Gastrocnemius medialis (tissue), 4 donors: ENCODE measurements at places on chromosomes 6 and 20. TPM values are rescaled to one million over a fixed set of nuclear protein-coding genes. Genes with fewer than 3 reads are reported as not detected.
A peak's percentile ranks its signal among the peaks of the same experiment; 100 is the strongest.

- DNase-seq = no peak
- H3K4me3 ChIP-seq = no peak overlapping the region
- no peaks in the 10 kb centered on the region for H3K36me3 ChIP-seq
- no peaks in the 10 kb centered on the region for H3K4me1 ChIP-seq
- no peaks in the 10 kb centered on the region for H3K27me3 ChIP-seq
- H3K27ac ChIP-seq = no peak overlapping the region
Measured at GRCh38 chr6:6844530-6844929, 256.0 kb downstream of the LY86 start.

GRCh38 chr6:28585335-28585734, 59.7 kb downstream of the GPX5 start:
- no peak overlapping the region for H3K27ac ChIP-seq
- no peak overlapping the region for H3K4me3 ChIP-seq
- H3K36me3 ChIP-seq = no peaks in the 10 kb centered on the region

DNA sequence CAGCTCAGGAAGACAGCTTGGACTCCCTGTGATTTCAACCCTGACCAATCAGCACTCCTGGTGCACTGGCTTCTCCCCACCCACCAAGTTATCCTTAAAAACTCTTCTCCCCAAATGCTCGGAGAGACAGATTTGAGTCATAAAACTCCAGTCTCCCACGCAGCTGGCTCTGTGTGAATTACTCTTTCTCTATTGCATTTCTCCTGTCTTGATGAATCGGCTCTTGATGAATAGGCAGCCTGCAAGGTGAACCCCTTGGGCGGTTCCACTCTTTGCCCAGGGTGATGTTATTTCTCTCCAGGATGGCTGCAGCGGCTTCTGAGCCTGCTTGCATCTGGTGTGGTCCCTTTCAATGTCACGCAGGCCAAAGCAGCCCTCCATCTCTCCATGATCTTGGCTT, 12.4 kb downstream of the SLC52A3 start:
- no peaks in the 10 kb centered on the region for H3K4me1 ChIP-seq
- H3K27me3 ChIP-seq = no peaks in the 10 kb centered on the region
- H3K4me3 ChIP-seq = no peak overlapping the region
- DNase-seq = no peak

The SSTR4 gene
- total RNA-seq = not detected

DNA sequence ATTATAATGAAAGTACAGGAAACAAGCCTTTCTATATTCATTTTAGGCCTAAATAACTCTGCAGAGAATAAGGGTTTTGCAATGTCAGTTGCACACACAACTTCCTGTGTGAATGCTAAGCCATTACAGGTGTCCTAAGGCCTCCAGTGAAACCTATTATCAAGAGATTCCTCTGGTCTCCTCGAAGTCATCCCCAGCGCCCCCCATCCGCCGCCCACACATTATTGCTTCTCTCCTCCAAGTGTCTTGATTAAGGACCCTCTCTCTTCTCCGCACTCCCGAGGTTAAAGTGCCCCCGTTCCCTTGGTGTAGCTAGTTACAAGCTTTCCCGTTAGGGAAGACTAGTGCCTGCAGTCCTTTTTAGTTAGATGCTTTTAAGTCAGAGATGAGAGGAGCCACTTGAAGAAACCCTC, 1.3 kb downstream of the HIVEP2 start:
- H3K36me3 ChIP-seq = no peaks in the 10 kb centered on the region
- H3K27me3 ChIP-seq = no peaks in the 10 kb centered on the region
- DNase-seq = no peak
- peaks cover 37% of the 10 kb centered on the region for H3K4me1 ChIP-seq

- no peak for DNase-seq
- no peak overlapping the region for H3K4me3 ChIP-seq
- H3K36me3 ChIP-seq = no peaks in the 10 kb centered on the region
- no peaks in the 10 kb centered on the region for H3K27me3 ChIP-seq
- H3K4me1 ChIP-seq = no peaks in the 10 kb centered on the region
- H3K27ac ChIP-seq = peak overlapping the region; percentile 30
Measured at GRCh38 chr6:125944434-125944816, 12.1 kb upstream of the HINT3 start.

GRCh38 chr6:6319952-6320811, at the start of gene F13A1:
F13A1 (minus strand) TSS chr6:6320662; CDS start chr6:6318664, 1,998 bp downstream.
- no peak within 1 kb of the TSS for H3K4me3 ChIP-seq
- H3K36me3 ChIP-seq = no peaks in the 10 kb centered on the region
- H3K27me3 ChIP-seq = peaks cover 11% of the 10 kb centered on the region
- H3K27ac ChIP-seq = no peak within 1 kb of the TSS

The ZSCAN16 gene
- 4.2 TPM for total RNA-seq

The CPNE5 gene
- 0.11 TPM for total RNA-seq

DNA sequence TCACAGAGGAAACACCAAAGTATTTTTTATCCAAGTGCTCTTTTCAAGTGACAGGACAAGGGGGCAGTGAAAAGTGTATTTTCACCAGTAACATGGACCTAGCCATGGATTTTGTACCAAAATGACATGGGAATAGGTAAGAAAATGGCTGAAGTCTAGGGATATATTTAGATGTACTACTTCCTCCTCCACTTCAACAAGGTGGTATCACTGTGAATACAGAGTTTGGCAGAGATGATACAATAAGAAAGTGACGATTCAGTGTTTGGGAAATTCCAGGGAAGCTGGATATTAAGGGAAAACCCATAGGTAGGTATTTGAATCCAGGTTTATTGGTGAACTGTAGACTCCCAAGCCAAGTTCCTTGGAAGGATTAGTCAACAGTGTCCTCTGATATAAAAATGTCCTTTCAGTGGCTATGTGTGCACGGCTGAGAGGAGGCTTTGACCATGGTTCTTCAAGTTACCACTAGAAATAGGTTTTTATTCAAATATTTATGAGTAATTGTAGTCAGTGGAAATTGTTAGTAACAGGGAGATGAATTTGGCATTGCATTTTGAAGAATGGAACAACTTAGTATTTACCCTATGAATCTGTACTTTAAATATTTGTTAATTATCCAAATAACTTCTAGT, 356.0 kb upstream of the CITED2 start:
- H3K27me3 ChIP-seq = no peaks in the 10 kb centered on the region
- H3K36me3 ChIP-seq = no peaks in the 10 kb centered on the region
- no peak overlapping the region for H3K4me3 ChIP-seq
- no peak for DNase-seq

DNA sequence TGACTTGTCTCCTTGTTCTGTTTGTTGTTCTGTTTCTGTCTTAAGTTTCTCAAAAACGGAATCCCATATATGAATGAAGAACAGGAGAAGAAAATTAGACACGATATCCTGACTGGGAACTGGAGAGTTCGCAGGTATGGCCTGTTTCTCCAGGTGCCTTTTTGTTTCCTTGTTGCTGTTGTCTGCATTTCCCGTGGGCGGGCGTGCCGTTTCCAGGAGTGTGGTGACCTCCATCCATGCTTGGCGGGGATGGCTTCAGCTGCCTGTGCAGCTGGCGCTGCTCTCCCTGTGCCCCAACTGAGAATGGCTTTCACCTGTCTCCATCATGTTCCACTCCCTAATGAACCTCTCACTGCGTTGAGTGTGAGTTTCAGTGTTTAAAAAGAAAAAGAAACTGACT, 4.4 kb downstream of the PNLDC1 start:
- no peaks in the 10 kb centered on the region for H3K27me3 ChIP-seq
- DNase-seq = no peak
- H3K36me3 ChIP-seq = no peaks in the 10 kb centered on the region
- no peak overlapping the region for H3K27ac ChIP-seq
- H3K4me3 ChIP-seq = no peak overlapping the region
- H3K4me1 ChIP-seq = no peaks in the 10 kb centered on the region

DNA sequence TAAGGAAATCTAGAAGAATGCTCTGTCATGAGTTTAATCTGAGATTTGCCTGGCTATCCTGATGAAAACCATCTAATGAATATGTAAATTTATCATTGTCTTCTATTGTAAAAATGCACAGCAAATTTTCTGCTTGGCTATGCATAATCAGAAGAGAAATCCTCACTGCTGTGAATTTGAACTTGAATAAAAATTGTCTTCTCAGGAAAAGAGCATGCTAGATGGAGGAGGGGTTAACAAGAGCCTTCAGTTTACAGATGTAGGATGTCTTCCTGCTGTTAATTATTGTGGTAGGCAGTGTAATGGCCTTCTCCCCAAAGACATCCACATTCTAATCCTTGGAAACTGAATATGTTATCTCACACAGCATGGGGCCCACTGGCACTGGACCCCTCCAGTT, 45.8 kb downstream of the ANKEF1 start:
- H3K36me3 ChIP-seq = no peaks in the 10 kb centered on the region
- H3K27me3 ChIP-seq = no peaks in the 10 kb centered on the region
- no peak overlapping the region for H3K4me3 ChIP-seq
- H3K27ac ChIP-seq = no peak overlapping the region

DNA sequence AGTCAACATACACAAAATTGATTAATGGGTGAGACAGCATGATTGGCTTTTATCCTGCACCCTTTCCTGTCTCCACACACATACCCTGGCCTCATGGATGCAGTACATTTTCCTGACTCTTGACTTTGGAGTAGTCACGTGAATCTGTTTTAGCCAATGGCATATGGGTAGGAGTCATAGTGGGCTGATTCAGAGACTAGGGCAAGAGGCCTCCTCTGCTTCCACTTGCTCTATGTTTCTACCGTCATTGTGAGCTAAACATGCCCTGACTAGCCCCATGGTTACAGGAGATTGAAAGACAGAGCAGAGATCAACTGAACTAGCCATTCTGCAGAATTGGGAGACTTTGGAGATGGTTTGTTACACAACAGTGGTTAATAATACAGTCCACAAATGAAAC, 850.0 kb downstream of the DHX35 start:
- no peaks in the 10 kb centered on the region for H3K36me3 ChIP-seq
- no peak overlapping the region for H3K27ac ChIP-seq
- DNase-seq = no peak
- H3K4me1 ChIP-seq = no peaks in the 10 kb centered on the region

DNA sequence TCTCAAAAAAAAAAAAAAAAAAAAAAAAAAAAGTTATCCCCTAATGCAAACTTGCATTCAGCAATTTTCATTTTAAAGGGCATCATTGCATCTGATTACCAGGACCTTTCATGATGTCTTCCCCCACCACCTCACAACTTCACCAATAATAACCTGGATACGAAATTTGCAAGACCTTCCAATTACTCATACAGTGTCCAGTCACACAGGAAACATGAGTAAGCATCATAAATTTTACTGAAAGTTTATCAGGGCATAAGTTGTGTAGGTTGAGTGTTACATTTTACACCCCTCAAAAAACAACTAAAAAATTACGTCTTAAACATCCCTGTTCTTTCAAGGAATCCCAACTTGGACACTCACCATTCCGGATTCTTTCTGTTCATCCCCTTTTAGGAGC, 79.1 kb upstream of the ANKEF1 start:
- no peaks in the 10 kb centered on the region for H3K27me3 ChIP-seq
- no peak overlapping the region for H3K4me3 ChIP-seq
- no peak for DNase-seq
- H3K36me3 ChIP-seq = no peaks in the 10 kb centered on the region
- no peak overlapping the region for H3K27ac ChIP-seq
